ENCODE measurements at places on chromosomes 2 and 18.

- DNase-seq = no peak
Observed at GRCh38 chr2:65586516-65586915, 154.1 kb upstream of the SPRED2 start.

DNA sequence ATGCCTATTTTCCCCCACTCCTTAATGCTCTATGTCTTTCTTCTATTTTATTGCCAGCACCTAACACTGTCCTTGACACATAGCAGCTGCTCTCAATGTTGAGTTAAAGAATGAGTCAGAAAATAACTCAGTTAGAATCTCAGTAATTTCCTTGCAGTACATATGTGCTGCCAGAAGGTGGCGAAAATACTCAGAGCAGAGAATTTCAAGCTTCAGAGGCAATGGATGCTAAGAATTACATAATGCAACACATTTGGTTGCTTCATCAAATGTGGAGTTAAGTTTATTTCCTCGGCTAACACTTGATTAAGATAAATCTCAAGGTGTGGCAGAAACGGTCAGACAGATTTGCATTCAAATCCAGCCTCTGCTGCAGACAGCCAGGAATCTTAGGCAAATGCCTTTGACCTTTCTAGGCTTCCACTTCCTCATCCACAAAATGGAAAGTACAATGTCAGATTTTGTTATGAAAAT lies 105.6 kb downstream of the VSNL1 start:
- DNase-seq = no peak

DNA sequence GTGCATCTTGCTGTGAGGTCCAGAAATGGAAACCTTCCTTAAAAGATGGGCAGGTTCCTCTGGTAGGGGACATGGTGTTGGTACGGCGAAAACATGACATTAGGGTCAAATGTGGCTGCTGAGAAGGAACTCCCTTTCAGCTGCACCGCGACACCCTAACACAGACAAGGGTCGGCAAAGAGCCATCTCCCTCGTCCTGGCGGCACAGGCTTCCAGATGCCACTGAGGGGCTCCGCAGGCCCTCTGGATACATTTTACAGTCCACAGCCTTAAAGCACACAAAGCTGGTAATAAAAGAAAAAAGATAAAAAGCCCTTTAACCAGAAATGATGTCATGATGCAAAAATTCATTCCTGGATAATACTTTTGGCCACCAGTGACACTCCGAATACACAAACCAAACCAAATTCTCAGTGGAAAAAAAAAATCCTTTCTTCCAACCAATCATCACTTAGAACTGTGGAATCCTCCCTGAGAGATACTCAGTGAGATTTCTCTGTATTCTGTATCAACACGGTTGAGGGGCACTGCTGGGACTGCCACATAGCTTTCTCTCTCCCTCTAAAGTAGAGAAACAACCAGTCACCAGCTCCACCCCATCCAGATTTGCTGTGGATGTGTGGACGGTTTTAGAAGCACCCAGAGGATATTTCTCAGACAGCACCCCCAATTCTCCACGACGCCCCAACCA lies 174.8 kb downstream of the HDAC4 start:
- no peak for DNase-seq

- DNase-seq = no peak
Observed at GRCh38 chr2:85414761-85415553, 3.6 kb upstream of the SH2D6 start.

- no peak for DNase-seq
Observed at GRCh38 chr2:240925191-240925567, 19.0 kb downstream of the CROCC2 start.

DNA sequence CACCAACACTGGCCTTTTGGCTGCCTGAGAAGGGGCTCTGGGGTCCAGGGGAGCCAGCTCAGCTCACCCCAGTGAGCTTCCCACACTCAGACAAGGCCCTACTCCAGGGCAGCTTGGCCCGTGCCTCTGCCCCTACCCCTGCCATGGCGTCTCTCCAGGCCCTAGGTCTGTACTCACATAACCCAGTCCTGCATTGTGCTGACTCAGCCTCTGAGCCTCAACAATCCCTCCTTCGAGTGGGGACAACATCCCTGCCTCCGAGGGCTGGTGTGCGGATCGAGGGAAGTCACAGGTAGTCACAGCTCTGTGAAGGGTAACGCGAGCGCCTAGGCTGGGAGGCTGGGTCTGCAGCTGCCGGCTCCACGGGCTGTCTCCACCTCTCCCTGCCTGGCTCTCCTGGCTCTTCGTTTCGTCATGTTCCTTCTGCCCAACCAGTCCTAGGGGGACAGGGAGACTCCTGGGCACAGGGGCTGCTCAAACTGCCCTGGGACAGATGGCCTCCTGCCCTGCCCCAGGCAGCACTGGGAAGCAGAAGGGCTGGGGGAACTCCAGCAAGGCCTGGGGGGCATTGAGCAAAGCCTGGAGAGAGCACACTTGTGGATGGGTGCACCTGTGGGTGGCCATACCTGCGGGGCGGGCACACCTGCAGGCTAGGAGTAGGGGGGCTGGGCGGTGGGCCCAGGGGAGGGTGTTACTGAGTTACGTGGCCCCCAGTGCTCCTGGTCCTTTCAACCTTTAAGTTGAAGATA lies 74.6 kb downstream of the RRM2 start:
- no peak for DNase-seq

All from cortex of kidney (tissue), 1 donor.